ENCODE measurements at places on chromosomes 5 and 9.

- no peak for DNase-seq
These were observed 152.4 kb upstream of the ARRDC3 start for GRCh38 chr5:91535499-91535898.

GRCh38 chr5:32182463-32183063, 8.4 kb upstream of the GOLPH3 start:
- DNase-seq = no peak

DNA sequence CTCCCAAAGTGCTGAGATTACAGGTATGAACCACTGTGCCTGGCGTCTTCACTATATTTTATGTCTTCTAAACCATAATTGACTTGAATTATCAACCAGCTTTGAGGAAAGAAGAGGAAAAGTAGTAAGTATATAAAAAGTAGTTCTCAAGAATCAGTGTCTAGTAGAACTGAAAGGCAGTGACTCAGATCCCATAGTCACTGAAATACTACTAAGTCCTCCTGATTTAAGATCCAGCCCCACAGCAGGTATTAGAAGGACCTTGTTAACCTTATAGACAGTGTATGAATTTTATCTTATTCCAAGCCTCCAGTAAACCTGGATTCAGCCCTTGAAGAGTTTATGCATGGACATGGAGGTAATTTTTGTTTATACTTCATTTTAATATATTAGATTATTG, 31.5 kb downstream of the LNPEP start:
- DNase-seq = no peak

DNA sequence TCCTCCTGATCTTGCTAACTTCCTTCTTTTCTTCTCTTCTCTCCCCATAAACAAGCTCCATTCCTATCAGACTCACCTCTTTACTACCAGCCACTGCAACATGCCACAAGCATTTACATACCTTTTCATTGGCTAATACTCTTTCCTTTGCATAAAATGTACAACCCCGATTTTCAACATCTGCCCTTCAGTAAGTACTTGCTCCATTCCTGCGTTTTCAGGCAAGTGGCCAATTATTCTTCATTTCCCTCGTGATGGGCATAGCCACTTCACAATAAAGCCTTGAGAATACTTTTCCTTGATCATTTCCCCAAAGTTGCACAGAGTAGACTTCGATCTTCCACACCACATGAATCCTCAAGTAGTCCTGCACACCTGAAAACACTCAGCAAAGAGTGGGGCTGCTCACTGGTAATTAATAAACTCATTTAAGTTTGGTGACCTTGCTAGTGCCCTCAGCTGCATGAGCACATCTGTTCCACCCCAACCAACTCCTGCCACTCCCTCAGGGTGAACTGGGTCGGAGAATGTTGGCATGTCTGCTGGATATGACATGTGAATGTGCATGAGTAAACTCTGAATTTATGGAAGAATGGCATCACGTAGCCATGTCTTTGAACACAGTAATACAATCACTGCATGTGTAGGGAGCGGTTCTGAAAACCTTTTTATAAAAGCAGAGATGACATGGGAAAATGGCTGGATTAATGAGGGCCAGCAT, 535.8 kb downstream of the SEMA5A start:
- DNase-seq = no peak

DNA sequence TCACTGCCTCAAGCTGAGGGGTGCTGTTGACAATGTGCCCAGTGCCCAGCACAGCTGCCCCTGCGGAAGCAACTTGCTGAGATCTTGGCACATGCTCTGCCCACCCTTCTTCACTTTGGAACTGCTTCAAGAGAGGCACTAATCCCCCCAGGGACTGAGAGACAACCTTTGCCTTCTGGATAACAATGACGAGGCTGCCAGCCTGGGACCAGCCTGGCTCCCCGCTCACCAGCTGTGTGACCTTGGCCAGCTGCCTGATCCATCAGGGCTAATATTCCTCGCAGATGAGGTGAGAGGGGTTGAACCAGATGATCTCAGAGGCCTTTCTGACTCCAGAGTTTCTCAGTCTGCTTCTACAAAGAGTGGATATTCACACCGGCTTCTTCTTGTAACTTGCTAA, 81.0 kb downstream of the SHB start:
- DNase-seq = peak; percentile 60

- no peak for DNase-seq
These were observed 12.9 kb downstream of the SLC6A3 start for GRCh38 chr5:1432296-1432695.

DNA sequence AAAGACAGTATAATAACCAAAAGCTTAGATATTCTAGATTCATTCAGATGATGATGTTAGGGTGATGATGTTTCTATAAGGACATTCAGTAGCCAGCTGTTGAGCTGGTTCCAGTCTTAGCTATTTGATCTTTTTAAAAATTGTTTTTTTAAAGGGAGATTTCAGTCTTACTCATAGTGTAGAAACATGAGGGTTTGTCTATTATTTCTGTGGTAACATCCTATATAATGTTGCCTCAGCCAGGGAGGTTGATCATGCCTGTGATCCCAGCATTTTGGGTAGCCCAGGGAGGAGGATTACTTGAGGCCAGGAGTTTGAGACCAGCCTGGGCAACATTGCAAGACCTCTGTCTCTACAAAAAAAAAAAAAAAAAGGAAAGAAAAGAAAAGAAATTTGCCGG, 167.8 kb downstream of the DOCK2 start:
- no peak for DNase-seq

- DNase-seq = no peak
These were observed 42.5 kb downstream of the RALGPS1 start for GRCh38 chr9:126956917-126957686.

GRCh38 chr9:31089549-31090221, 1294.8 kb upstream of the ACO1 start:
- DNase-seq = no peak

- DNase-seq = no peak
These were observed 241.2 kb downstream of the CETN3 start for GRCh38 chr5:90168399-90168798.

DNA sequence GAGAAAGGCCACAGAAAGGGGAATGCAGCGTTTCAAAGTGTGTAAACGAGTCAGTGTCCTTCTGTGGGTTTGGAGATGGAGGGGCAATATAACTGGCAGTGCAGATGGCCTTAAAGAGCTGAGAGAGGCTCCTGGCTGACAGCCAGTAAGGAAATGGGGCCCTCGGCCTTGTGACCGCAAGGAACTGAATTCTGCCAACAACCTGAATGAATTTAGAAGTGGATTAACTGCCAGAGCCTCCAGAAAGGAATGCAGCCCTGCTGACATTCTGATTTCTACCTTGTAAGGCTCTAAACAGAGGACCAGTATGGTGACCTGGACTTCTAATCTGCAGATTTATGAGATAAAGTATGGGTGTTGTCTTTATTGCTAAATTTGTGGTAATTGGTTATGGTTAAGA, 17.5 kb upstream of the NREP start:
- no peak for DNase-seq

DNA sequence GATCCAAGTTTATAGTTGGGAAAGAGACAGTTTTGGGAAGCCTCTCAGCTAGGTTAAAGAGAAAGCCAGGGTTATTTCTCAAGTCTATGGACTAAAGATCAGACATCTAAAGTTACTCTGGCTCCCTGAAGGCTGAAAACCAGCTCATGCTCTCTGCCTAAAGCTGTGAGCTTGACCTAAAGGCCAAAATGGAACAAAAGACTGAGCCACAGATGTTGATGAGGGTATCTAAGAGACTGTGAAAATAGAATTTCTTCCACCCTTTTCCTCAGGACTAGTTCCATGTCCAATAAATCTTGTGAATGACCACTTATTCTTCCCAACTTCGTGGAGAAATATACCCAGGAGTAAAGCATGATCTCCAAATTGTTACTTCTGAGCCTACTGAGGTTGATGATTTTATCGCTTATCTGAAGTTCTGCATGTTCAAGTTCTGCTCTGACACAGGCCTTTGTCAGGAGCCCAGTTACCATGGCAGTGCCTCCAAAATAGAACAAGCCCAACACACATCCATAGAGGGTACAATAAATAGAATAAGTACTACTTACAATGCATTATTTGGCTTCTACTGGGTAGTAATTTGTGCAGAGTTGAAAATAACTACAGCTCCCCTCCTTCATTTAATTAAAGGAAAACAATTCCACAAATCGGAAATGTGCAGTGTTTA, 373.6 kb downstream of the NTRK2 start:
- DNase-seq = no peak

- no peak for DNase-seq
These were observed 828 bp downstream of the NPR2 start for GRCh38 chr9:35792024-35792813.

DNA sequence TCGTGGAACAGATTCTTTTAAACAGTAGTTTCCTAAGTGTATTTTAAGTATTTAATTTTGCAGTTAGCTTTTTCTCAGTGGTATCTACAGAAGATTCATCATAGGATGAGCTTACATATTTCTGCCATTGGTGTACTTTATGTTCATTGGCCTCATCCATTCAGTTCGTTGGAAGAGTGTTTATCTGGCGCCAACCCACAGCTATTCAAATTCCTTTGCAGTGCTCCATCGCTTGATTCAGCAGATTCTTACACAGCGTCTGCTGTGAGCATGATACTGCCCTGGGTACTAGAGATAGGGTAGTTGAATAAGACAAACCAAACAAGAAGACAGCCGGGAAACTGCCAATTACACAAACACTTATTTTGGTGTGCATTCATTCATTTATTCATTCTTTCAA, 55.1 kb downstream of the NUP214 start:
- DNase-seq = no peak

- no peak for DNase-seq
These were observed 67.2 kb downstream of the FGF18 start for GRCh38 chr5:171486613-171487012.

Measured in NCI-H2171 (cell line).